Immature natural killer cell (primary cell): ENCODE measurements at places on chromosomes 3 and 15.

DNA sequence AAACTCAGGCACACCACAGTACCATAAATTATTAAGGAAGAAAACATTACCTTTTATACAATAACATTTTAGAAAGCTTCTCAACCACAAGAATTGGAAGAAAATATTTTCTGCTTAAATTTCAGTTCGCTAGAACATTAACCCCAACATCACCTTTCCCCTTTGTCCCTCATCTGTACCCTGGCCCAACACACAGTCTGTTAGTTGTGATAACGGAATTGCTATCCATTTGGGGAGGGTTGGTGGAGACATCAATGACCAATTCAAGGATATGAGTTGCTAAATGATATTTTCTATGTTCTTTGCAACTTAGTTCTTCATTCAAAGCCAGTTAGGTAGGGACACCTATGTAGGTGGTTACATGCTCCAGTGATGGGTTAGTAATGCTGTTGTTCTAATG lies 5.8 kb downstream of the EID1 start:
- no peak for DNase-seq

GRCh38 chr3:25856902-25857518 lies 67.1 kb downstream of the OXSM start:
- DNase-seq: peak; percentile 48

GRCh38 chr3:7759630-7760029 lies 742.0 kb upstream of the LMCD1 start:
- no peak for DNase-seq

DNA sequence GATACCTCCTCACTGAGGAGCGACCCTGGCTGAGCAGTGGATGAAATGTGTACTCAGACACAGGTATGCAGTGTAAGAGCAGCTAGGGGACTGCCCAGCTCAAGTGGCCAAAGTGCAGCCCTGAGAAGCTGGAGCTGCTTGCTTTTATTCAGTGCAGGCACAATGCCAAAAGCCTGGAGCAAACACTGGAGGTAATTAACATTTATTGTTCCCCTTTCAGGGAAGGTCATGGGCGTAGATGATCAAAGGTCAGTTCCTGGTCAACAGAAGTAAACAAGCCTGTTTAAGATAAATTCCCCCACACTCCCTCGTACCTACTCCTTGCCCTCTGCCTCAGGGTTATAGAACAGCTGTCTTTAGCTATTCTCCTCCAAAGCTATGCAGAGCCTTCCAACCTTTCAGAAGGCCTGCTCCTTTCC lies 17.5 kb downstream of the PLA2G4F start:
- no peak for DNase-seq
